ENCODE measurements at places on chromosomes 5 and 9.
A peak's percentile ranks its signal among the peaks of the same experiment; 100 is the strongest.

GRCh38 chr5:7608772-7609171 is 212.8 kb downstream of the ADCY2 start:
- no peak for DNase-seq

- no peak for DNase-seq
These were observed 19.6 kb upstream of the AOPEP start for GRCh38 chr9:94706922-94707321.

DNA sequence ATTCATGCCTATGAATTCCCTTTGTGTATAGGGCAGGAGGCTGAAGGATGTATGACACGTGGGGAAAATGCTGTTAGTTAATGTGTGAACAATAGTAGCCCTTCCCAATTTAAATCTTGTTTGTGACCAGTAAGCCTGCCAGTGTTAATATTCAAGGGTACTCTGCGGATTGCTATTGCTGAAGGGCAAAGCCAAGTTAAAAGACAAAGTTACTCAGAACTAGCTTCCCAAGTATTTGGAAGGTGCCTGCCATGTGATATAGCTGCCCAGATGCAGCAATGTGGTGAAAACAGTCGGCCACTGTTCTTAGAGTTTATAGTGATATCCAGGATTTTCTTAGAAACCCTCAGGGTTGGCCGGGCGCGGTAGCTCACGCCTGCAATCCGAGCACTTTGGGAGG is 34.6 kb downstream of the MARVELD2 start:
- DNase-seq: no peak

- DNase-seq: no peak
These were observed 16.9 kb downstream of the PANK3 start for GRCh38 chr5:168562279-168562678.

DNA sequence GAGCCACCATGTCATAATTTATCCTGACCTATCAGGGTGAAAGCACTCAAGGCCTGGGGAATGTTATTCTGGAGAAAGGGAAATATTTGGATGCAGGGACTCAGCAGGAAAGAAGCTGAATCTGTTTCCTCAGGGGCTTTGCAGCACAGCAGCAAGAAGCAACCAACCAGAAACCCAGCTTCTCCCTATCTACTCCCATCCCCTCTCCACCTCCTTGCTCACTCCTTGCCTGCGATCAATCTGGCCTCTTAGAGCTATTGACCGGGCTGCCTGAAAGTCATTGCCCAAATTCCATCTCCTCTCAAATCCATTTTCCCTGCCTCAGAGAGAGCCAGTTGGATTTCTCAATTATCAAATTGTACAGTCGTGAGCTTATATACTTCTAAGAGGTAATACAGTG is 542.0 kb upstream of the TRPC7 start:
- DNase-seq: no peak

- no peak for DNase-seq
These were observed 19.1 kb upstream of the JADE2 start for GRCh38 chr5:134506054-134507039.

DNA sequence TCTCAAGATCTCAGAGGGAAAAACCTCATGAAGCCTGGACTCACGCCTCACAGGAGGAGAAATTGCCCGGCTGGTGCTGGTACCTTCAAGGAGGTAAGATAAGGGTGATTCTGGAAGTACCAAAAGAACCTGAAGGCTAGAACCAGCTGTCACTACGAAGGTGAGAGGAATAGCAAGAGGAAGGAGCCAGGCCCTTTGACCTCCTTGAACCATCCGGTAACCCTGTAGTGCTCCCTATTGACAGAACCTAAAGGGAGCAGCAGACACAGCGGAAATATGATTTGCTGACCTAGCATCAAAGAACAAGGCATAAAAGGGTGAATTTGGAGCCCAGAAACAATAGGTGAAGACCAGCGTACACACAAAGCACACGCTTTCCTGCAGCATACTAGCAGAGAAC is 92.2 kb downstream of the DOCK8 start:
- peak; percentile 50 for DNase-seq

Data from activated CD4-positive, alpha-beta T cell treated with anti-CD3 and anti-CD28 coated beads, Interleukin-2, Interleukin-6, amounts not matched to agents 100 ng/mL and 50 ng/mL, durations not matched to agents 16 hours and 8 hours (primary cell).